ENCODE measurements at places on chromosomes 5 and 9.

GRCh38 chr9:88364706-88365105, 23.5 kb upstream of the SPIN1 start:
- DNase-seq, result no peak

GRCh38 chr5:154791535-154791934, 36.4 kb downstream of the LARP1 start:
- no peak for DNase-seq

GRCh38 chr5:92309336-92309991, 926.3 kb upstream of the ARRDC3 start:
- DNase-seq, result no peak

- DNase-seq, result no peak
Measured at GRCh38 chr9:70595211-70595610, 180.8 kb upstream of the KLF9 start.
